ENCODE measurements at places on chromosomes 1 and 21. TPM values are rescaled to one million over a fixed set of nuclear protein-coding genes. Genes with fewer than 3 reads are reported as not detected.

SYTL1 gene
- 3.2 TPM for total RNA-seq

OR2T35 gene
- total RNA-seq = not detected

FLG2 gene
- not detected for total RNA-seq

DYNLT4 gene
- total RNA-seq = not detected

OLFM3 gene
- total RNA-seq = 2.7 TPM

RUNX3 gene
- total RNA-seq = 0.15 TPM

NDUFV3 gene
- total RNA-seq = 33.9 TPM

DNA sequence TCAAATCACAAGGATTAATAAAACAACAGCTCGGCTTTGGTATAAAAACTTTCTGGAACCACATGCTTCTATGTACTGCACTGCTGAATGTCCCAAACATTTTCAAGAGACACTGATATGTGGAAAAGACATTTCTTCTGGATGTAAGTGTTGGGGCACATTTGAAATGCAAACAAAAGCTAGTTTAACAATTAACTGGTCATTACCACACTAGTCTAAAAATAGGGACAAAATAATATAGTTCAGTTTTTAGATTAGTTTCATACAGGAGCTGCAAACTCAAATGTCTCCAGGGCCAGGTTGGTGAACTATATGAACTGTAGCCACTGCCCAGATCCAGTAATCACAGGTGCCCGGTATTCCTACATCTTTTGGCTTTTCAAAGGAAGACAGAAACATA lies 3.2 kb downstream of the IL23R start:
- no peak for DNase-seq

GRCh38 chr21:36800734-36801133 lies 101.8 kb downstream of the SIM2 start:
- DNase-seq = no peak

DNA sequence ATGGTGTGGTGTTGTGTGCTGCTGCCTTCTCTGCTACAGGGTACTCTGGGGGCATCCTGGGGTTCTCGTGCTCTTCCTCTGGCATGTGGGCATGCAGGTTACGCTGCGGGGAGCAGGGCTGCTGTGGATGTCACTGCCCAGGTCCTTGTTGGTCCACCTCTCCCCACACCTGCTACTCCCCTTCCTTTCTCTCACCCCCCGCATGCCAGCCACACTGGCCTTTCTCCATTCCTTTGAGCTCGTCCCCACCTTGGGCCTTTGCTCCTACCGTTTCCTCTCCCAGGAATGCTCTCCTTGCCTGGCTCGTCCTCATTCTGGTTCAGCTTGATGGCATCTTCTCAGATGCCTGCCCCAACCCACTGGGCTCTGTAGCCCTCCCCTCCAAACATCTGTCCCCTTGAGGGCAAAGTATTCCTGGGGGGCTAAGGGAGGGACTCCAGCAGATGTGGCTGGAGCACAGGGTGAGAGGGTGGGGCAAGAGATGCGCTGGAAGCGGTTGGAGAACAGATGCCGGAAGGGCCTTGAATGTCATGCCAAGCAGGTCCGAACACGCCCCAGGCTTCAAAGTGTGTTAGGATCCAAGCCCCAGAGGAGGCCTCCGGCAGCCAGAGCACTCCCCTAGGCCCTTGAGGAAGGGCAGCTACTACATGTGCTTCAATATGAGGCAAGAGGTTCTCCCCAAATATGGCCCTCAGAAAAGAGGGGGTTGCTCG lies 23.4 kb downstream of the DMRTB1 start:
- no peak for DNase-seq

DNA sequence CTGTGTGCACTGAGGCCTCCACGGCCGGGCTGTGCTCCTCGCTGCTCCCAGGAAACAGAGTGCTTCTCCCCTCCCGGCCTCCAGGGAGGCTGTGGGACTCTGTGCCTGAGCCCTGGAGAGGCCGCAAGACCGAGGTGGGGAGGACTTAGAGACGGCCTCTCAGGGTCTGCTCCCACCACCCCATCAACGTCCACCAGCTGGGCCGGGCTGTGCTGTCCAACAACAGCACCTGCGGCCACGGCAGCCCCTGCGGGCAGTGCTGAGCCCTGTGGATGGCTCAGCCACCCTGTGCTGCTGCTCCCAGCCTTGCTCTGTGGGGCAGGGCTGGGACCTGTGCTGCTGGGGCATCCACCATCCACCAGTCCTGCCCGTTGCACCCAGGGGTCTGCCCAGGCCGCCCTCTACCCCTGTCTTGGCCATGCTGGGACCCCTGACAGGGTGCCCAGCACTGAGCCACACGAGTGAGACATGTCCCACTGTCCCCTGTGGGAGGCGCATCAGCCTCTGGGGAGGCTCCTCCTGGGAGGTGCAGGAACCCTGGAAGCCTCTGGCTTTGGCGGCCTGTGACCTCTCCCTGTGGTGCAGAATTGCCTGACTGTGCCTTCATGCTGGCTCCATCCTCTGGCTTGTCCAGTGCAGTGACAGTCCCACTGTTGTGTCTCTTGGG lies 31.2 kb upstream of the LRRC3 start:
- DNase-seq = no peak

- DNase-seq = no peak
These were observed 352.6 kb upstream of the NEGR1 start for GRCh38 chr1:72634946-72635345.

GRCh38 chr1:179976970-179977651 lies 22.5 kb downstream of the CEP350 start:
- DNase-seq = no peak

DNA sequence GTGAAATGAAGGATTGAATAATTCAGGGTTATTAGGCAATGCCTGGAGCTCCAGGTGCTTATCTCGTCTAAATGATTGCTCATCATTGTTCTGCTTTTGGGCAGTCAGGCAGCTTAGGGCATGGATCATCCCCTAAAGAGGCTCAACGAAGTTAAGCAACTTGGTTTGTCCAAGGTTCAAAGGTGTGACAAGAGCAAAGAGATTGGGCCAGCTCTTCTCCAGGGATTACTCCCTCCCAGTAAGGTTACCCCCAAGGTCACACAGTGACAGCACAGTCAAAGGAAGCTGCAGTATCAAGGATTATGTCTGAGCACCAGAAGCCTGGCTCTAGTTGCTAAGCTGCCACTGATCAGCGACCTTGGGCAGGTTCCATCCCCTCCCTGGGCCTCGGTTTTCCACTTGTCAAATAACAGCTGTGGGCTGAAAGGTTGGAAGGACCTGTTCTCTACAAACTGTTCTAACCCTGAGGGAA lies 6.8 kb downstream of the ETNK2 start:
- no peak for DNase-seq

GRCh38 chr1:12506281-12507280 lies 111.4 kb downstream of the DHRS3 start:
- DNase-seq = no peak

GRCh38 chr1:228471762-228472398 lies 15.3 kb upstream of the RNF187 start:
- DNase-seq = no peak

- DNase-seq = no peak
These were observed 369.6 kb upstream of the ADGRL2 start for GRCh38 chr1:81430955-81431623.

- no peak for DNase-seq
These were observed 58.7 kb downstream of the XCL2 start for GRCh38 chr1:168485048-168485447.

DNA sequence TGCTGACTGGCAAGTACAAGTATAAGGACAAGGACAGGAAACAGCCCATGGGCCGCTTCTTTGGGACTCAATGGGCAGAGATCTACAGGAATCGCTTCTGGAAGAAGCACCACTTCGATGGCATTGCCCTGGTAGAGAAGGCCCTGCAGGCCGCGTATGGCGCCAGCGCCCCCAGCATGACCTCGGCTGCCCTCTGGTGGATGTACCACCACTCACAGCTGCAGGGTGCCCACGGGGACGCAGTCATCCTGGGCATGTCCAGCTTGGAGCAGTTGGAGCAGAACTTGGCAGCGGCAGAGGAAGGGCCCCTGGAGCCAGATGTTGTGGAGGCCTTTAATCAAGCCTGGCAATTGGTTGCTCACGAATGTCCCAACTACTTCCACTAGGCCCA lies 32.0 kb downstream of the SLC16A1 start:
- DNase-seq = no peak

GRCh38 chr1:37169241-37169640 lies 134.9 kb upstream of the GRIK3 start:
- DNase-seq = no peak

GRCh38 chr1:204709960-204710912 lies 24.7 kb upstream of the LRRN2 start:
- no peak for DNase-seq

DNA sequence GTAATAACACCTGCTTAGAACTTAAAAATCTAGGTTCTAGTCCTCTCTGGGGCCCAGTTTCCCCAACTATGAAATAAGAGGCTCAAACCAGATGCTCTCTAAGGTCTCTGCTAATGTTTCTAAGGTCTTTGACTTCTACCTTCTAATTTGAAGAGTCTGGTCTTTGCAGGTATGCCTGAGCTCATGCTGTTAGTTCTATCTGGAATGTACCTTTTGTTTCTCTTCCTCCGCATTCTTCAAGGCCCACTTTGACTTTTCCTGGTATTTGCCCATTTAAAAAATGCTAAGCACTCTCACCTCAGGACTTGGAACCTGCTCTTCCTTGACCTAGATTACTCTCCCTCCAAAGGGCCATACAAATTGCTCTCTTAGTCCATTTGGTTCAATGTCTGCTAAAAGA lies 13.5 kb downstream of the SLC35D1 start:
- no peak for DNase-seq

DNA sequence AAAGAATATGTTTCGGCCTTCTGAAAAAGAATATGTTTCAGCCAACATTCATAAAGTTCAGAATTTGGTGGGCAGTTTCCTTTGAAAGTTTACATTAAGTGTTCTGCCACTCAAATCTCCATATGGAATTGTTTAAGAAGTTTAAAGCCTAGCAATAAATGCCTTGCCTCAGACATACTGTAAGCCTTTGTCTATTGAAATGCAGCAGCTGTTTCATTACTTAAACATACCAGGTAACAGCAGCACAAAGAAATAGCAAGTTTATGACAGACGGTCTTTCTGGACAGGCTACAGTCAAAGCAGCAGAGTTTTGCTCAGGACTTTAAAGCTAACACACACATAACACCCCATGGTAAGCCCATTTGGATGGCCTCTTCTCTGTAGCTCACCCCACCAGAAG lies 38.5 kb upstream of the C1orf105 start:
- DNase-seq = no peak

DNA sequence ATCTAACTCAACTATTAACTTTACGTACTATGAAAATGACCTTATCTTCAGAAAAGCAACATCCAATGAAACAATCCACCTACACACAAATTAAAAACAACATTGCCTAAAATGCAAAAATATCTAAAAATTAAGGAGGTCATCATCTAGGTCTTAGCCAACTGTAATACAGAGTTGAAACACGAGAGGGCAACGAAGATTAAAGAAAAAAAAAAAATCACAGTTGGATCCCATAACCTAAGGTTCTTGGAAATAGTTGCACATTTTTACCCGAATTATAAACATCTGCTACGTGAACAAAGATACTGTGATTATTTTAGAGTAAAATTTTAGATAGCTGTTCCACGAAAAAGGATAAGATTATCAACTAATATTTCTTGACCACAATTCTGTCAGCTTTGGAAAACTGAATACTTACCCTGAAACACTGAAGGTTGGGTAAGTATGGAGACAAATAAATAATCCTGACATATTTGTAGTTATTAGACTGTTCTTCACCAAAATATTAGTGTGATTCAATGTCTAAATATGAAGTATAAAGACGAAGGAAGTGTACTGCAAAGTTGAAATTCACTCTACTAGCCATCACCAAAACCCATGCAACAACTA lies 88.0 kb upstream of the AK4 start:
- no peak for DNase-seq

DNA sequence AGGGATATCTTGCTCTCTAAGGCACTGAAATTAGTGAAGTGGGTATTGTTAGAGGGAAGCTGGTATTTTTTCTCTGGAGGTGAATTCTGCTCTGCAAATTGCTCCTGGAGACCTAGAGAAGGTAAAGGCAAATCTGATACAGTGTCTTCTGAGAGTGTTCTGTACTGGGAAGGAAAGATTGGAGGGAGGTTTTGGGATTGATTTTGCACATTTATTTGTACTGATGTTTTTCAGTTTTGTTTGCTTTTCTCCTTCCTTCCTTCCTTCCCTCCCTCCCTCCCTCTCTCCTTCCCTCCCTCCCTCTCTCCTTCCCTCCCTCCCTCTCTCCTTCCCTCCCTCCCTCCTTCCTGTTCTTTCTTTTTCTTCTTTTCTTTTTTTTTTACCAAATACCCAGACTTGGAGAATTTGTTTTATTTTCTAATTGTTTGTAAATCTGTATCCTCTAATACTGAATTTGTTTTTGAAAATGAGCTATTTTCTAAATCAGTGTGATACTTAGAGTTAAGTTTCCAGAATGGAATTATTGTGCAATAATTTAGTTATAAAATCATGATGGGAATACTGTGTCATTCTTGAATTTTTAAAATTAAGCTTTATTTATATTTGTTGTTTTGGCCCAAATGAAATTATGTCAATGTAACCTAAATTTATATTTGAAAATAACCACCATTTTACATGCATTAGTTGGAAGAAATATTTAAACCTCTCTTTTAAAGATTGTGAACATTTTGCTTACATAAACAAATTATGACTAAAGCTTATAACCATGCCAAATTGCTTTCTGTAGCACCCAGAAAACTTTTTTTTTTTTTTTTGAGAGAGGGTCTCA lies 4.9 kb downstream of the CMPK1 start:
- no peak for DNase-seq

DNA sequence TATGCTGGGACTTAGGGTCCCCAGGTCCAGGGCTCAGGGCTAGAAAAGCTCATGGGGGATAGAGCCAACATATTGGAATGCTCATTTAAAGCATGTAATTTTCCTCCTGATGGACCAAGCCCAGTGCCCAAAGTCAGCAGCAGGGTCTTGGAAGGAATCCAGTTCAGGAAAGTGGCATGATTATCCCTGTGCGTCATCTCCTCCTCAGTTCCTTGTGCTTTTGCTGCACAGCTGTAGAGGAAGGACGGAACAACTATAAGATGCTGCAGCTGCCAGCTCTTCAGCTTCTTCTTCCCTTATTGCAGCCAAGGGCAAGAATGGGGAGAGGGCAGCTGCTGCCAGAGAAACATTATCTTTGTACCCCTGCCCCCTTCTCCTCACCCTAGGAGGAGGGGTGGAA lies 58.4 kb downstream of the OVGP1 start:
- DNase-seq = no peak

DNA sequence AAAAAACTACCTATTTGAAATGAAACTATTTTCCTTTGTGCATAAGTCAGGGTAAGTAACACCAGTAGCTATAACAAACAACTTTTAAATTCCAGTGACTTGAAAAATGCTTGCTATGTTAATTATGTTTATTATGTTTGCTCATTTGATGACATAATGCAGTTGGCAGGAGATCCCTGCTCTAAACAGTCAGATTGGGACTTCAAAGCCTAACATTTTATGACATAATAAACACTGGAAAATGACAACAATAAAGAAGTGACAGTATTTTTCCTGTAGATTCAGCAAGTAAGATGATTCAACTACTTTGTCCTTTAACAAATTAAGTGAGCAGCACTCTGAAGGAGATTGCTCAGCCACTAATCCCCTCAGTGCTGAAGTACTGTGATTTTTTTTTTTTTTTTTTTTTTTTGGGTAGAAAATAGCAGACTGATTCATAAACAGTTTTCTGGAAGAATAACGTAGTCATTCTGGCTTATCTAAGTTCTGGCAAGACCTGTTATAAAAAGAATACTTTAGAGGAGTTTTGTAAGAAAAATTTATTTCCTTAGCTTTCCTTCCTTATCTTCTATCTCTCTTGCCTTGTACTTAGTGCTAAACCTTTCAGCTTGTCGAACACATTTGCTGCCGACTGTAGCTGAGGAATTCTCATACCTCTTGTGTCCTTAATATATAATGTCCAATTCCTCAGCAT lies 207.2 kb downstream of the PTGER3 start:
- DNase-seq = no peak

All from glutamatergic neuron (in vitro differentiated cells).